ENCODE measurements at places on chromosomes 2 and 18. TPM values are rescaled to one million over a fixed set of nuclear protein-coding genes. Genes with fewer than 3 reads are reported as not detected.

MAP4K3 gene
- total RNA-seq: 83.4 TPM

GRCh38 chr2:85655961-85656417, 12.0 kb downstream of the SFTPB start:
- no peak for DNase-seq

GRCh38 chr18:62030091-62030985, 137.5 kb upstream of the RNF152 start:
- no peak for DNase-seq

COL6A3 gene
- total RNA-seq: 253 TPM

ANKRD53 gene
- total RNA-seq: 1.8 TPM

- no peak for DNase-seq
Measured at GRCh38 chr18:2935438-2936192, 77.3 kb downstream of the LPIN2 start.

DNA sequence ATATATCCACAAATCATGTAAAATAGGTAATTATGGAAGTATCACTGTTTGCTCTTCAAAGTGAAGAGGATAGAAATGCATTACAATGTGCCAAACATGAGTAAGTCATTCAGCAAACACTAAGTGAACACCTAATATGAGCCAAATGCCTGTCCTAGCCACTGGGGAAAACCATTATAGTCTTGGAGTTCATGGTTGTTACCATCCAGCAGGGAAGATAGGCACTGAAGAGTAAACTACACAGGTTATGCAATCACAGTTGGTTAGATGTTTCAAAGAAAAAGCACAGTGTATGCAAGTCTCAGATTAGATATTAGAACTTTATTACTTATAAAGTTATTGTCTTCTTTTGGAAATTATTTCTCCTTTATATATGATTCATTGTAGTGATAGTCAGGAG, 3.9 kb upstream of the SERPINB2 start:
- no peak for DNase-seq

LMAN1 gene
- 200 TPM for total RNA-seq

POTEC gene
- total RNA-seq: not detected

SPC25 gene
- not detected for total RNA-seq

RAD51AP2 gene
- not detected for total RNA-seq
